ENCODE measurements at places on chromosomes 4 and X. TPM values are rescaled to one million over a fixed set of nuclear protein-coding genes. Genes with fewer than 3 reads are reported as not detected.

DNA sequence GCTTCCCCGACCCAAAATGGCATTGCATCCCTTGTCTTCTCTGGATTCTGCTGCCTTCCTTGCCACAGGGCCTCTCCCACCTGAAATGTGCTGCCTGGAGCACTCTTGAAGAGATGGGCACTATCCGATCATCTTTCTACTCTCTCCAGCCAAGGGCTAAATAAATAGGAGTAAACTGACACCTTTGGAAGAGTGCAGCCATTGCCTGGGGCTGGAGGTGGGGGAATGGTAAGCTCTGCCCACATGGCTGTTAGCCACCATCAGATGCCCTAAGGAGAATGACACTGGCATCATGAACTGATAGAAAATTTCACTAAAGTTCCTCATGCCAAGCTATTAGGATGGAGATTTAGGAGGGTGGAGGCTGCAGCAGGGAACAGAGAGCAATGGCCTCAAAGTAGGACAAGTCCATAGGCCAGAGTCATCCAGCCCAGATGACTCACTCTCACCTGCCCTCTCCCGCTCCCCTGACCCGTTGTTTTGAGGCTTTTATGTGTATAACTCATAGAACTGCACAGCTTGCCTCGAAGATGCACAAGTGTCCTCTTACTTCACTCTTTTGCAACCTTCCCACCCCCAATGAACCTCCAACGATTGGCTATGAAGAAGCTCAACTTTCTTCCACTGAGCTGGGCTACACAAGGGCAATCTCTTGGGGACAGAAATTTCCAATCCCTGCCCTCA, 822 bp upstream of the PFKFB1 start:
- no peaks in the 10 kb centered on the region for H3K36me3 ChIP-seq
- H3K27ac ChIP-seq: no peak overlapping the region
- no peaks in the 10 kb centered on the region for H3K27me3 ChIP-seq
- DNase-seq: peak; percentile 22
- H3K4me3 ChIP-seq: no peak overlapping the region

DNA sequence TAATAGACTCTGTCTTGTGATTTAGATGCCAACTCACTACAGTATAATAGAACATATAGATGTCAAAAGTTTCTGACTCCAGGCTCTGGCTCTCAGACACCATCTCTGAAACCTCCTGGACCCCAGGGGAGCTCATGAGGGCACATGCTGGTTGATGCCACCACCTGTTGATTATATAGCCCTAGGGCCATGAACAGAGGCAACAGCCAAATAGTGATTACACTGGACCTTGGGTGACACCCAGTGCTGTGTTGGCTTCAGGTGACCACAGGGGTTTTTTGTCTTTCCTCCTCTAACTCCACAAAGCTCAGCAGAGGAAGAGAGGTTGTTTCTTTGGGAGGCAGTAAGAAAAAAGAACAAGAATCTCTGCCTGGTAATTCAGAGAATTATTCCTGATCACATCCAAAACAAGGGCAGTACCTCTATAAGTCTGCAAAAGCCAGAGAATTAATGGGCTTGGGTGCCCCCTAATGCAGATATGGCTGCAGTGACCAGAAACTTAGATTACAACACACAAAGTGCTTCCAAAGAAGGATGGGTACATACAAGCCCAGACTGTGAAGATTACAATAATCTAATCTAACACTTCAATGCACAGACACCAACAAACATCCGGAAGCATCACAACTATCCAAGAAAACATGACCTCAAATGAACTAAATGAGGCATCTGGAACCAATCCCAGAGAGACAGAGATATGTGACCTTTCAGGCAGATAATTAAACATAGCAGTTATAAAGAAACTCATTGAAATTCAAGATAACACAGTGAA, 1920.6 kb downstream of the ARAP2 start:
- no peak overlapping the region for H3K4me3 ChIP-seq
- DNase-seq: no peak
- H3K4me1 ChIP-seq: no peaks in the 10 kb centered on the region
- H3K36me3 ChIP-seq: no peaks in the 10 kb centered on the region
- no peaks in the 10 kb centered on the region for H3K27me3 ChIP-seq
- no peak overlapping the region for H3K27ac ChIP-seq

DNA sequence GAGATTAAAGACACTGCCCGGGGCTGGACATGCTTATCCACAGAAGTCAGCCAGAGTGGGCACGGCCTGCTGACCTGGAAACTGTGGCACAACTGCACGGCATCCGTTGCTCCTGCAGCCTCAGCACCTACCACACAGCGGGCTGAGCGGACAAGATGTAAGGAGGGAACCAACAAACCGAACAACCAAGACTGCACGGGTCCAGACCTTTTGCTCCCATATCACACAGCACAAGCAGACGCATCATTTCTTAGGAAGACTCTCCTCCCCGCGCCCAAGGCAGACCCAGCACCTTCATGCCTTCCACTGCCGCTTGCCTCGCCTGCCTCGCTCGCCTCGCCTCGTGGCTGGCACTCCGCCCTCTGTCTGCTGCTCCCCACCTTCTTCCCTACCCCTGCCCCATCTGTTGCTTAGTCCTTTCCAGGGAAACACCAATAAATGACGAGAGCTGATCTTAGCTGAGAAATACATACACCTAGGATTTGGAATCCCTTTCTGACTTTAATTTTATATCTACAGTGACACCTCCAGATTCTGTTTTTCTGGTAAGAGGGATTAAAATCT, 79.0 kb downstream of the AFAP1 start:
- peaks cover 28% of the 10 kb centered on the region for H3K4me1 ChIP-seq
- H3K36me3 ChIP-seq: no peaks in the 10 kb centered on the region
- H3K27ac ChIP-seq: peak overlapping the region; percentile 67
- no peaks in the 10 kb centered on the region for H3K27me3 ChIP-seq

DNA sequence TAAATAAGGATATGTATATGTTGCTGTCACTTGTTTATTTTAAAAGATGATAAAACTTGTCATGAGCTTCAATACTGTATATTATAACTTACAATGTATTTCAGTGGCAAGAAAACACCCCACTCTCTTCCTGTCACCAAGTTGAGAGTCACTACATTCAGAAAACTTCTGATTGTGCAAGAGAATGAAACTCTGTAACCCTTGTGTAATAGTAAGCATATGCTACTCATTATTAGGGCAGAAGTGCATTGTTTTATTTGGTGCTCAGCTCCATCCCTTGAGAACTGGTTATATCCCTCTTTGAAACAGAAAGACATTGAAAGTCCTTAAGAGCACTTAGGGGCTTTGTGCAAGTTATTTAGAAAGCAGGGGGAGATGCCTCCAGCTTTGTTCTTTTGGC, 594.5 kb downstream of the ARAP2 start:
- H3K36me3 ChIP-seq: no peaks in the 10 kb centered on the region
- no peaks in the 10 kb centered on the region for H3K4me1 ChIP-seq
- no peaks in the 10 kb centered on the region for H3K27me3 ChIP-seq
- H3K4me3 ChIP-seq: no peak overlapping the region

PGAM4 gene
- polyA plus RNA-seq: not detected

SLC16A2 gene
- 8.1 TPM for polyA plus RNA-seq

Measured in hepatocyte (in vitro differentiated cells).